ENCODE measurements at places on chromosomes 2 and 18. TPM values are rescaled to one million over a fixed set of nuclear protein-coding genes. Genes with fewer than 3 reads are reported as not detected.

Gene TACR1
- total RNA-seq, result not detected

DNA sequence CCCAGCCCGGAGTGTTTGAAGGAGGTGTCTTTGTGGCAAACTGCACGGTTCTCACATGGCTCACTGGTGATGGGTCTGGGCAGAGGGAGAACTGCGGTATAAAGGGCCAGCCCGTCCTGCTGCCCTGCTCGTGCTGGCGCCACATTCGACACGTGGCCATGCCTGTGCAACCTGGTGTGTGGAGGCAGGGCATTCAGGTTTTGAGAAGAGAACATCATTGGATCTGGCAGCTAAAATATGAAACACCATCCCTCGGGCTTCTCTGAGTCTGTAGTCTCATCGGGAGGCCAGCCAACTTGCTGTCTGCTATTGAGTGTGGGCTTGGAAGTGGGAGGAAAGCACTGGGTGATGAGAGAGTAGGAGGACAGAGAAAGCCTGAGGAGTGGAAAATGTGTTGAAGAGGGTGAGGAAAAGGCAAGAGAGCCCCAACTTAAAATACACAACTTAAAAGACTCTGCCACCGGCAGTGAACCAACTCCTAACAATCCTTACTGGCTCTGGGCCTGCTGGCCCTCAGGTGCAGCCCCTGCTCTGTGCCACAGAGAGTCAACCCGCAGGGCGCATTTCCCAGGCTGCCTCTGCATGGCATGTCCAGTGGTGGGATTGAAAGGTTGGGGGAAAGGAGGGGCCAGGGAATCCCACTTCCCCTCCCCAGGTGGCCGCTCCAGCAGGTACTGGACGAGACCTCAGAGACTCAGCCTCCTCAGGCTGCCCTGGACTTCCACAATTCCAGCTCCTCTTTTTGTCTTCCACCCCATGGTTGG is 112.7 kb upstream of the DLX2 start:
- DNase-seq, result no peak

DNA sequence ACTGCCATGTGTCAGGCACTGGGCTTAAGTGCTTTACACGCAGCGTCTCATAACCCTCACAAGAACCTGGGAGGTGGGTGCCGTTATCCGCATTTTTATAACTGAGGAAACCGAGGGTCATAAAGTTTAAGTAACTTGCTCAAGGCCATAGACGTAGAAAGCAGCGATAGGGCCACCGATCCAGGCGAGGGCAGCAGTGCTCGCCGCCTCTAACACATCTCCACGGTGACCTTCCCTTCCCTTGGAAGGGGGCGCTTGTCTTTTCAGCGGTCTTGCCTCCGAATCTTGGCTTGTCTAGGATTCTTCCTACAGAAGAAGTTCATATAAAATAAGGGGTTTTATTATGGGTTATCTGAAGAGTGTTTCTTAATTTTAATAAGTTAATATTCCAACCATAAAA is 186.6 kb downstream of the GBX2 start:
- no peak for DNase-seq

DNA sequence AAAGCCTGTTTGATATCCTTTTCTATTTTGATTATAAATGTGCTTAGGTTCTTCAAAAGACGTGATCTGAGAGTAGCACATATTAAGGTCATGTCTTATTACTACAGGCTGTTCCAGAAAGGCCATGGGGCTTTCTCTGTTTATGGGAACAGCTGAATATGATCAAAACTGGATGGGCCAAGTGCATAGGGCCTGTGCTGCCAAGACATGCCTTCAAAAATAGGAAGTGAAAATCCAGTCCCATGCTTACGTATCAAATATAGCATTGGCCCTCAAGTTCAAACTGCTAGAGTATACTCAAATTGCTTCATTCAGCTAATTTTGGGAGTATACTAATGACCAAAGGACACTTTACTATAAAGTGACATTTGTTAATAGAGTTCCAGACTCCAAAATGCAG is 24.1 kb downstream of the SLC25A52 start:
- no peak for DNase-seq

DNA sequence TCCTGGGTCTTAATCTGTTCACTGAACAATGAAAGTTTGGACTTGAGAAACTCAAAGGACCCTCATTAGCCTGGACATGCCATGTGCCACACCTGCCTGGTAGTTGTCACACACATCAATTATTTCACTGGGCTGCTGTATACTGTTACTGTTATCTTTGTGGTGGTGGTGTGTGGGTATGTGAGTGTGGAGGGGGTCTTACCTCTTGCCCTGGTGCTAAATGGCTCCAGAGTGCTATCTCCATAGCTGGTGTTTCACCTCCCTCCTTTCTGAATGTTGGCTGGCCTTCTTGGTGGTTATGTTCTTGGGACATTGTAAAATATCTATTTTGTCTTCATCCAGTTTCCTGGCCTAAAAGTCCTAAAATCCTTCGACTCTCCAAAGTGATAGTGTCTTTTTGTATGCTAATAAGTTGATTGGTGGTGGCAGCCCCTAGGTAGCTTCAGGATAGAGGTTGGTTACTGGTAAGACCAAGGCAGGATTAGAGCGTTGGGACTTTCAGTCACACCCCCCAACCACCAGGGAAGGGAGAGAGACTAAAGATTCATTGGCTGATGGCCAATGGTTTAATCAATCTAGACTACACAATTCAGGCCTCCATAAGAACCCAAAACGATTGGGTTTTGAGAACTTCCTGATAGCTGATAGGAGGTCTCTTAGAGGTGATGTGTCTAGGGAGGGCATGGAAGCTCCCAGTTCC is 328.1 kb downstream of the MYCN start:
- no peak for DNase-seq

DNA sequence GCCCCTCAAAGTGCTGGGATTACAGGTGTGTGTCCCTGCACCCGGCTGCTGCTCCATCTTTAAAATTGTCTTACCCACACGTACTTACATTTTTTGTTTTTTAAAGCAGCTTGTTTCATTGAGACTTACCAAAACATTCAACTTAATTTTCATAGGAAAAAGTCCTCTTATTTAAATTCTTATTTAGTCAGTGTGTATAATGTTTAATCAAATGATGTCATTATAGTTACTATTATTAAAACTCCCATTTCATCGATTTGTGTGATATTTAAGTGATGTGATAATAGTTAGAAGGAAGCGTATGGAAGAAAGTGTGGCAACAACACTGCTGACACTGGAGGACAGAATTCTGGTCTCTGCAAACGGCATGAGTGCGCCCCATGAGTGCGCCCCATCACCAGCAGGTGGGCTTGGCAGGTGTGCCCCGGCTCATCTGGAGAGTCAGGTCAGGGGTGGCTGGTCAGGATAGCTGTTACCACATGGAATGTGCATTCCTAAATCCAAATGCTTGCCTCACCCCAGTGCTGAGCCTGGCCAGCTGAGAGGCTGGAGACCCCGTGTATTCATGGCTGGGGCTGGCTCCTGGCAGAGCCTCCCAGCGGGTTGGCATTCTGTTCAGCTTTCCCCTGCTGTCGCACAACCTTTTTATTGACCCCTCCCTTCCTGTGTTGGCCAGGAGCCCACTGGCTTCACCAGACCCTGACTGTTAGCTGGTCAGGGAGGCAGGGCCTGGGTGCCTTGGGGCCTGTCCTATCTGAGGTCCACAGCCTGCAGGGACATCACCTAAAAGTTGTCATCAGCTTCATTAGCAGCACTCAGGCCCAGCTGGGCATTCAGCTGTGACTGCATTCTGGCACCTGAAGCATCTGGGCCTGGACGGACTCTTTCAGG is 79.7 kb downstream of the AGAP1 start:
- no peak for DNase-seq

Gene HOXD12
- total RNA-seq, result not detected

DNA sequence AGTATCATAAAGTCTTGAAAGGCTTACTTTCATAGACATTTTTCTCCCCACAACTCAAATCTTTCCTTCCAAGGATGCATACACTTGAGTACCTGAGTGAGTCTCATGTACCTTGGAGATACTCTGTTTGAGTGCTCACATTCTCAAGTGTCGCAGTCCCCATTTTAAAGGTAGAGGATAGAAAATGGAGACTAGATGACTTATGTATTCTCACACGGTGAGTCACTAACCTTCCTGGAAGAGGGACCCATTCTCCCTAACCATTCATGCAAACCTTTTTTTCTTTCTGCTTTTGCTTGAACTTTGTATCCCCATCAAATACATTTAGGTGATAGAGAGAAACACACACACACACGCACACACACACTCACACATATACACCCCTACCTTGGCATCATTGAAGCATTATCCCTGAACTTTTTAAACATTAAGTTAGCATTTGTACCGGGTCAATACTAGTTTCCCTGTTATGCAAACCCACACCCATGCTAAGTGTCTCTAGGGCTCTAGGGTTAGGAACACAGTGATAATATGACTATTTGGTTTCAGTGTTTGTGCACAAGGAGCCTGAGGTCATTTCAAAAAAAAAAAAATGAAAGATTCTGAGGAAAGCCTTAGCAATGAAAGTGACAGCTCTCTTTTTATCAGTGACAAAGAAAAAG is 236.2 kb downstream of the IKZF2 start:
- DNase-seq, result no peak

DNA sequence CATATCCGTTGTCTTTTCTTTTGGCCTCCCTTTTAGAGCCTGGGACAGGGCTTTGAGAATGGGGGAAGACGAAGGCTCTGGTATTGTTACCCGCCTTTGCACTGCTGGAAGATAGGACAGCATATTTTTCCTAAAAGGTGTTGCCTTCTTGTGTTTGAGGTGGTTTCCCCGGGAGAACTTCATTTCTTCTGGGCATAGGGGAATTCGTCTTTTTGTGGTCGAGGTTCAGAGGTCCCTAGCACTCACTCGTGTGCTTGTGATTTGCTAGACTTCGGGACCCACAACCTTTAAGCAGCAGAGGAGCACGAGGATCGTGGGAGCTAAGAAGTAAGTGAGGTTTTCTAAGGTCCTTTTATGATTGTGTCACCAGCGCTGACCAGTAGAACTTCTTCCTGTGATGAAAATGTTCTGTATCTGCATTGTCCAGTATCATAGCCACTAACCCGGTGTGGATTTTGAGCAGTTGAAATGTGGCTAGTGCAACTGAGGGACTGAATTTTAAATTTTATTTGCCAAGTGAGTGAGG is 611 bp downstream of the ZNF512 start:
- peak; percentile 12 for DNase-seq

Gene BIN1
- total RNA-seq, result 74.2 TPM

DNA sequence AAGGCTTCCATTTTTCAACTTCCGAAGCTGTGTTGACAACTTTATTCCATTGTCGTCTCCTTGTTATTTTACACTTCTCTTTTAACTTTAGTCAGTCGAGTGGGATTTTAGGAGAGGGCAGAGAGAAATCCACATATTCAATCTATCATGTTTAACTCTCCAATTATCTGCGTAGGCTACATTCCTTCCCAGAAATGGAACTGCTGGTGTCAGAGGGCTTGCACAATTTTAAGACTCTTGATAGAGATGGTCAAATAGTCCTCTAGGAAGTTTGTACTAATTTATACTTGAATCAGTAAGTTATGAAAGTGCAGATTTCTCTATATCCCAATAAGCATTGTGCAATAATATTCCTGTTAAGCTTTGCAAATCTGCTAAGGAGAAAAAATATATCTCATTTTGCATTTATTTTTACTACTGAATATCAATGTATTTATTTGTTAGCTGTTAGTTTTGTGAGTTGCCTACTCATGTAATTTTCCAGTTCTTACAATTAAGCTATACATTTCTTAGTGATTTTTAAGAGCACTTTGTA is 95.6 kb downstream of the CYP26B1 start:
- no peak for DNase-seq

Gene TMEM182
- total RNA-seq, result 6.1 TPM

DNA sequence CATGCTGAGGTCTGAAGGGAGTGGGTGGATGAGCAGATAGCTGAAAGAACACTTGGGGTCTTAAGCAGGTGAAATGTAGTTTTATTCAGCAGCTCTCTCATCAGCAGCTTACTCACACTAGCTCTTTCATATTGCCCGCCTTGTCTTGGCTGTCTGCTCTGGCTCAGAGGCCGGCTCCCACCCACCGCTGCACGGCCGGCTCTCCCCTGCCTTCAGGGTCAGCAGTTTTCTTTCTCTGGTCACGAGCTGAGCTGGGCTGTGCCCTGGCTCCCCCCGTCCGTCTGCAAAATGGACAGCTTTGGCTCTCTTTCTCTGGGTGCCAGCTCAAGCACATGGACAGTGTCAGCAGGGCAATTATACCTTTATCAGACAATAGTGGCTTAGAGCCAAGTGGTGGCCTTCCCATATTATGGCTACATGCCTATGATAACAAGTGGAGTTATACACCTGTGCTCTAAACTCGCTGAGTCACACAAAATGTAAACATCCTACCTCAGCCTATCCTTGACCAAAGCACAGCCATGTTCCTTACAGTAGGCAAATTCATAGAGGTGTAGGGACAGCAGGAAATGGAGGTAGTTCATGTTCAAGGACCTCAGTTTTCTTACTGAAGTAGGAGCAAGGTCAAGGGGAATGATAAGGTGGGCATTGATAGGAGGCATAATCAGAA is 224.8 kb downstream of the SOCS6 start:
- no peak for DNase-seq

Gene TUBB8B
- not detected for total RNA-seq

- DNase-seq, result no peak
Measured at GRCh38 chr2:102046135-102046986, 54.6 kb downstream of the IL1R2 start.

GRCh38 chr18:62637807-62638687 is 77.3 kb upstream of the PHLPP1 start:
- peak; percentile 13 for DNase-seq

GRCh38 chr2:10080536-10081304 is 509 bp upstream of the CYS1 start:
- DNase-seq, result peak; percentile 35

- no peak for DNase-seq
Measured at GRCh38 chr2:128735296-128735960, 416.8 kb upstream of the HS6ST1 start.

Gene VRK2
- total RNA-seq, result 24.1 TPM

- peak; percentile 95 for DNase-seq
Measured at GRCh38 chr2:218962859-218963492, 3.5 kb downstream of the CDK5R2 start.

DNA sequence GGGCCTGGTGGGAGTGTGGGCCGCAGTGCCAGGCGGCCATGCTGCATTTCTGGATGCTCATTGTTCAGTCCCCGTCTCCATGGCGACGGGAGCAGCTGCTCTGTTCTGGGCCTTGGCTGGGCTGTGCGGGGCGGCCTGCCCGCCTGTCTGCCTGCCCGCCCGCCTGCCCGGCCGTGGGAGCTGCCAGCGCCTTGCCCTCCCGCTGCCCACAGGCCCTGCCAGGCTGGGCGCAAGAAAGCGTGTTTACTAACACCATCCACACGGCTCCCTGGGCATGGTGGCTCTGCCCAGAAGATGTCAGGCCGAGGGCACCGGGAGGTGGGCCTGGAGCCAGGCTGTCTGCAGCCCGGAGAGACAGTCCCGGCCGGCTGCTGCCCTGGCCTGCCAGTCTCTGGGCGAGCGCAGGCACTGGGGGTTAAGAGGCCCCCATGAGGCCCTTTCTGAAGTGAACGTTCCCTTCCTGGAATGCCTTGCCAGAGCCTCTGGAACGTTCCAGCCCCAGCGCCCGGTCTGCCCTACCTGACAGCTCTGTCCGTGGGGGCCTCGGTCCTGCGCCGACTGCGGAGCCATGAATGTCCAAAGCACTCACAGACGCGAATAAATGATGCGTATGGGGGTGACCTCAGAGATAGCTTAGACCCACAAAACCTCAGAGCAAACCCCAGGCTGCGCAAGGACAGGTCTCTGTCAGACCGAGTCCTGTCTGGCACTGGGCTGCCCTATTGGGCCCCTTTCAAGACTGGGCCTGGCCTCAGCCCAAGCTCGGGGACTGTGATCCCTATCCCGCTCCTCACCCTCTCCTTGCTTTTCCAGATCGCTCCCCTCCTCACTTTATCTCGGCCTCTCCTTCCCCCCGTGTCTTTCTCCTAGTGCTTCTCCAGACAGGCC is 44.3 kb downstream of the MYCN start:
- peak; percentile 25 for DNase-seq
